ENCODE measurements at places on chromosomes 11 and 22.

GRCh38 chr11:123431619-123432018 is 1.6 kb downstream of the GRAMD1B start:
- H3K36me3 ChIP-seq: no peaks in the 10 kb centered on the region
- H3K27ac ChIP-seq: no peak overlapping the region
- H3K27me3 ChIP-seq: no peaks in the 10 kb centered on the region

DNA sequence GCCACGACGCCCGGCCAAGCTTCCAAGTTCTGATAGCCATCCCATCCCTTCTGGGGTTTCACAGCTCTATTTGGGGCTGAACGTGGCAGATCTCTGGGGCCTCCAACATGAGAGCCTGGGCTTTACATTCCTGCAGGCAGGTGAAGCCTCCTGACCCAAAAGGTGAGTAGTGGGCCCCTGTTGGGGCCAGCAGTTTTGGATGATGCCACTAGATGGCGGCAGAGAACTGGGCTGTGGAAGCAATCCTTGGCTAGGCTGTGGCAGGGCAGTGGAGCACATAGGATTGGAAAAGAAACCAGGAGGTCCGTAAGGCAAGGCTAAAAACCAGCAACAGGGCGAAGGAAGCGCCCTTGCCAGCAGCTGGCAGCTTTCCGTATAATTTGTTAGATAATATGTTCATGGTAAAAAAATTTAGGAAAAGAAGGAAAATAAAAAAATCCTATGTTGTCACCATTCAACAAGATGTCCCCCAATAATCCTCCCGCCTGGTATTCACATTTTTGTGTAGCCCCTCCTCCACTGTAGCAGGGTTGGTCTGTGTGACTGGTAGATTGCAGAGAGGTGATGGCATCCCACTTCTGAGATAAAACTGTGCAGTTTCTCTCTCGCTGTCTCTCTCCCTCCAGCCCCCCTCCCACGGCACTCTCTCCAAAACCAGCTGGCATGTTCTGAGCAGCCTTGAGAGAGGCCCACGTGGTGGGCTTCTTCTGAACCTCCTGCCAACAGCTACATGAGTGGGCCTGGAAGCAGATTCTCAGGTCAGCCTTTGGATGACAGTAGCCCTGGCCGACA is 43.6 kb upstream of the OR4B1 start:
- no peak overlapping the region for H3K4me3 ChIP-seq
- no peaks in the 10 kb centered on the region for H3K36me3 ChIP-seq
- no peaks in the 10 kb centered on the region for H3K27me3 ChIP-seq
- H3K4me1 ChIP-seq: peaks cover 7% of the 10 kb centered on the region

GRCh38 chr11:127972816-127973215 is 614.5 kb downstream of the ETS1 start:
- DNase-seq: no peak
- H3K27me3 ChIP-seq: no peaks in the 10 kb centered on the region
- no peaks in the 10 kb centered on the region for H3K36me3 ChIP-seq
- no peak overlapping the region for H3K4me3 ChIP-seq

DNA sequence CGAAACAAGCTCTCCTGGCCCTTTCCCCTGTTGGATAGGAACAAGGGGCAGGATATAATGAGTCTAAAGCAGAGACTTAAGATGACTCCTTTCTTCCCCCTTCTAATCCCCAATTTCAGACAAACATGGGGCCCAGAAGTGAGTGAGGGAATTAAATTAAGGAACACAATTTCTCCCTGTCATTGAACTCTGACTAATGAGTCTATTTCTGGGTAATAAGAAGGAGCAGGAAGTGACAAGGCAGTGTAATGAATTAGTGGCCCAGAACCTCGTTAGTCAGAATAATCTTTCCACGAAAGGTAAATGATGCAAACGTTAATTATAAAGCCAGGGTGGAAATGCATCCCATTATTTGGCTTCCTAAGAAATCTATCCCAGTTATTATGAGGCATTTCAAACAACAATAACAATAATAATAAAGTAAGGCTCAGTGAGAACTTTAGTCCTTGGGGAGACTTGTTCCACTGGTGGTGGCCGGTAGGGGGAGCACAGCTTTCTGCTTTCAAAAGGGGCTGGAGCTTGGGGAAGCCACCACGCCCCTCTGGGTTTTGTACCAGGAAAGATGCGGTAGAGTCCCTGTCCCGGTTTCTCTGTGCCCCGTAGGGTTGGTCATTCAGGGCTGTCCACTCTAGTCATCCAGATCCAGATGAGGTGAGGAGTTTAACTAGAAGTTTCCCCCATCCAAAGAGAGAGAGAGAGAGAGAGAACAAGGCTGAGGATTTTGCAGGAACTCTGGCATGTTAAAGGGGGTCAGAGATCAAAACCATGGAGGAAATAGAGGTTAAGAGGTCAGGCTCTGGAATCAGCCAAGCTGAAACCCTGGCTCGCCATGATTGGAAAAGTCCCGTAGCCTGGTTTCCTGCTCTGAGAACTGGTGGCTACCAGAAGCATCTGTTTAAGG is 298.3 kb downstream of the NTM start:
- no peak overlapping the region for H3K27ac ChIP-seq
- peak; percentile 36 for DNase-seq
- H3K36me3 ChIP-seq: no peaks in the 10 kb centered on the region
- H3K4me1 ChIP-seq: peaks cover 8% of the 10 kb centered on the region

Measured in thyroid gland (tissue), 4 donors.